ENCODE measurements at places on chromosomes 6 and 20.

DNA sequence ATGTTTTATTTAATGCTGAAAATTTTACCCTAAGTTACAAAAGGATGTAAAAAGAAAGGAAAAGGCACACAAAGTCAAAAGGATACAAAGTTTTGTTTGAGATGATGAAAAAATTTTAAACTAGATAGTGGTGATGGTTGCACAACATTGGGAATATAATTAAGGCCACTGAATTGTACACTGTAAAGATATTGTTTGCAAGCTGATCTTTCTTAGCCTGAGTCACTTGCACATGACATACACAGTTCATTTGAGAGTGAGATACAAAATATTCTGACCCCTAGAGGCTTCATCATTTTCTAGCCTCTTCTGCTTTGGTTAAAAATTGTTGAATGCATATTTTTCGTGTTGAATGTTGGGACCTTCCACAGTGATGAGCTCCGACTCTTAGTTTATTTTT, 462.6 kb downstream of the HDGFL1 start:
- no peak for DNase-seq

- DNase-seq: no peak
Measured at GRCh38 chr6:37243816-37244370, 13.7 kb upstream of the TBC1D22B start.

DNA sequence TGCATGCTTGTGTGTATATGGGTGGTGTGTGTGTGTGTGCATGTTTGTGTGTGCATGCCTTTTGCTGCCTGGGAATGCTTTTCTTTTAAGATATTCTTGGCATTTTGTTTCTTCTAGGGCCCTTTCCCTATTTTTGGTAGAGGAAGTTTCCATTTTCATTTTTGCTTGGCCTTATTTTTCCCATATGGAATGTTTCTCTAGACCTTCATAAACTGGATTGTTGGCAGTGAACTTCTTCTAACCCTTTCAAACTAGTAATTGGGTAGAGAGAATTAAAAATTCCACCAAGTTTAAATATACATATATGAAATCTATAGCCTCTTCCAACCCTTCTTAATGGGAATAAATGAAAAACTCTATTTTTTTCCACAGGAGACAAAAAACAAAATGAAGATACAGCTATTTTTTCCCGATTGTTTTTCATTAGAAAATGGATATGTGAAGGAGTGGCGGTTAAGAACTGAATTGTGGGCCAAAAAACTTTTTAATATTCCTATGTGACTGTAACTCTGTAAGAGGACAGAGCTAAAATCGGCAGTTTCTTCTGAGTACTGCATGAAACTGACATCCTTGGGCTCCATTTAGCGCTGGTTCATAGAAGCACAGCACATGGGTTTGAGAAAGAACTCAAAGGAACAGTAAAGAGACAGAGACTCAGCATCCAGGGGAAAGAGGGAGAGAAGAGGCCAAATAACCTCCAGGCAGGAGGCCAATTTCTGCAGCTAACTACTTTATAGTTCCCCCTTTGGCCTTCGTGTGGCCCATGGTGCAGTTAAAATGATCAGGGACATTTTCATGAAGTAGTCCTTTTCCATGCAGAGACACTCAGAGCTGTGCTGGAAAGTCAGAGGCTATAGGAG, 102.1 kb downstream of the TMEM170B start:
- DNase-seq: no peak

GRCh38 chr20:58651559-58651945, 469 bp downstream of the STX16 start:
- DNase-seq: no peak

DNA sequence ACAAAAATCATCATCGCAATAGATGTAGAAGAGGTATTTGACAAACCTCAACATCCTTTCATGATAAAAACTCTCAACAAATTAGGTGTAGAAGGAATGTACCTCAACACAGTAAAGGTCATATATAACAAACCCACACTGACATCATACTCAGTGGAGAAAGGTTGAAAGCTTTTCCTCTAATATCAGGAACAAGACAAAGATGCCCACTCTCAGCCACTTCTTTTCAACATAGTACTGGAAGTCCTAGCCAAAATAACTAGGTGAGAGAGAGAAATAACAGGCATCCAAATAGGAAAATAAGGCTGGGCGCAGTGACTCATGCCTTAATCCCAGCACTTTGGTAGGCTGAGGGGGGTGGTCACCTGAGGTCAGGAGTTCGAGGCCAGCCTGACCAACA, 95.8 kb downstream of the ZDHHC14 start:
- DNase-seq: no peak

DNA sequence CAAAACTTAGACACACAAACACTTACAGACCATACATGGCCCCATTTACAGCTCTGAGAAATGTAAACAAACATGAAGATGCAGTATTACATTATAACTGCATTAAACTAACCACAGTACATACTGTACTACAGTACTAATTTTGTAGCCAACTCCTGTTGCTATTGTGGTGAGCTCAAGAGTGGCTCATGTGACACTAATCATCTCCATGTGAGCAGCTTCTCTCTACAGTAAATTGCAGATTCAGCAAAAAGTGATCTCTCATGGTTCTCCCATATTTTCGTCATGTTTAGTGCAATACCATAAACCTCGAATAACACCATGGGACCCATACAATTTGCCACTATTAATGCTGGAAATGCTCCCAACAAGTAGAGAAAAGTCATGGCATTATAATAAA, 860.4 kb downstream of the EPHA7 start:
- no peak for DNase-seq

All from LoVo (cell line).